ENCODE measurements at places on chromosomes 5 and 9.
A peak's percentile ranks its signal among the peaks of the same experiment; 100 is the strongest.

DNA sequence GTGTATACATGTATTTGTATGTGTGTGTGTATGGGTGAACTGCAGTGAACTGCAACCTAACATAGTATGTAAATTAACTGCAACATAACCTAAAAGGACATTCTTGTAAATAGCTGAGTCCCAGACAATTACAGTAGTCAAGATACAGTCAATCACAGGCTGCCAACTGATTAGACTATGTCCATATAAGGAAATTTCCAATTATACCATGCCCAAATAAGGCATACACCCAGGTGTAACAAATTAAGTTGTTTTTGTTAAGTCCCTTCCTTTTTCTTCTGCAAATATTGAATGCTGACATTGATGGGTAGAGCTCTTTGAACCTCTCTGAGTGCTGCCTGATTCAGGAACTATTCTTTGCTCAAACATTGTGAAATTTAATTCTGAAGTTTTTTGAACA, 594.6 kb upstream of the FAM174A start:
- DNase-seq: no peak

- DNase-seq: peak; percentile 74
Observed at GRCh38 chr5:79857714-79858409, 133.2 kb downstream of the MTX3 start.

GRCh38 chr5:8413975-8414374, 545.0 kb downstream of the MTRR start:
- DNase-seq: no peak

DNA sequence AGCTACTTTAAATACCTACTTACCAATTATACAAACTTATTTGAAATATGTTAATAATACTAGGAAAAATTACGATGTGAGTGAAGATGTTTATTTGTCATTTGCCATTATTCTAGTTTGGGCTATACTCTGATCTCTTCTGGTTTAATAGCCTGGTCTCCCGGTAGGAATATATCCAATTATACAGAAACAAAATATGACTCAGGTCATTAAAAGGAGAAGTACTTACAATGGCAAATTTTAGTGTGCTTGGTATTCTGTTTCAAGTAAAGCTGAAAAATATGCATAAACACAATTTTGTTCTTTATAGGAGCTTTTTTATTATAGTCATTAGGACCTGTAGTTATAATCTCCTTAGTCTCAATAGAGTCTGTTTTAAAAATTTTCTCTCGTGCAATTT, 176.8 kb downstream of the SLCO4C1 start:
- DNase-seq: no peak

DNA sequence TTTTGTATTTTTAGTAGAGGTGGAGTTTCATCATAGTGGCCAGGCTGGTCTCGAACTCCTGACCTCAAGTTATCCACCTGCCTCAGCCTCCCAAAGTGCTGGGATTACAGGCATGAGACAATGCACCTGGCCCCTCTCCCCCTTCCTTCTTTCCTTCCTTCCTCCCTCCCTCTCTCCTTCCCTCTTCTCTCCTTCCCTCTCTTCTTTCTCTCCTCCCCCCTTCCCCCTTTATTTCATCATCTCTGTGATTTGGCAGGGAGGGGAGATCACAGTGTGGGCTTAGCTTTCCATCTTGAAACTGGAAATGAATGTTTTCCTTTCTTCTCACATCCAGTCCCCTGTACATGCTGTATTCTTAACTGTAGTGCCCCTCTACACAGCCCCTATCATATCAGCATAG, 12.7 kb downstream of the RHOBTB3 start:
- no peak for DNase-seq

DNA sequence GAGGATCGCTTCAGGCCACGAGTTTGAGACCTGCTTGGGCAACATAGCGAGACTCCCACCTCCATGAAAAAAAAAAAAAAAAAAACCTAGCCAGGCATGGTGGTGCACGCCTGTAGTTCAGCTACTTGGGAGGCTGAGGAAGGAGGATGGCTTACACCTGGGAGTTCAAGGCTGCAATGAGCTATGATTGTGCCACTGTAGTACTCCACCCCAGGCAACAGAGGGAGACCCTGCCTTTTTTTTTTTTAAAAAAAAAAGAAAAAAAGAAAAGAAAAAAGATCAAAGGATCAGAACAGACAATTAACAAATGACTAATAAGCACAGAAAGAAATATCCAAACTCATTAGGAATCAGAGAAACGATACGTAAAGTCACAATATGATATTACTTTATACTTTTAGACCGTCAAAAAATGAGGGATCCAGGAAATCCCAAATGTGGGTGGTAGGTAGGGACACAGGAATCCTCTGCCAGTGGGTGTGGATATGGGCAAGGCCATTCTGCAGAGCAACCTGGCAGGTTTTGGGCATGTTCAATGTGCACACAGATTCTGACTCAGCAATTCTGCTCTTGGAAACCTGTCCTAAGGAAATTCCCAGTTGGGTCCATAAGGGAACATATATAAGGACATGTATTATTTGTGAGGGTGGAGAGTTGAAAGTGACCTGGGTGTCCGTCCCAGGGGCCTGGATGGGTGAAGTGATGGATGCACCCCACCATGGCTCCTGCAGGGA, 144.7 kb upstream of the TBC1D2 start:
- no peak for DNase-seq

DNA sequence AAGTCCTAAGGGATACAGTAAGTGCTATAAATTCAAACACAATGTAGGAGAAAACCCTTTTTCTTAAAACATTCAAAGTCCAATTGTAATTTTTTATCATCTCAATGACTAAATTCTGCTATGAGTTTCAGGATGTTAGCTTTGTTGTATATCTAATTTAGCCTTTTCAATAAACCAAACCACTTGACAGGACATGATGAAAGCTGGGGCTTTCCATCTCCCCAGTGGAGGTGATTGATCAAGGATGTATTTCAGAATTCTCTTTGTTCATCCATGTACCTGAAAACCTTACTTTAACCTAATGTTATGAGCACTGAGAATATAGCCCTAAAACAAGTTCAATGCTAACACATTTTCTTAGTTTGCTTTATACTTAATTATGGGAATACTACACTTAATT, 639.0 kb upstream of the ITGA1 start:
- DNase-seq: no peak

GRCh38 chr5:154058055-154059038, 19.6 kb downstream of the MFAP3 start:
- DNase-seq: peak; percentile 41

- DNase-seq: peak; percentile 79
Observed at GRCh38 chr5:168679515-168679920, 100.3 kb upstream of the PANK3 start.

GRCh38 chr9:33416996-33417395, 14.6 kb upstream of the AQP7 start:
- no peak for DNase-seq

GRCh38 chr9:34651876-34652601, at the start of gene IL11RA:
Gene IL11RA (plus strand): TSS chr9:34652185. CDS start chr9:34655218, 3,033 bp downstream.
- DNase-seq: peak; percentile 70

DNA sequence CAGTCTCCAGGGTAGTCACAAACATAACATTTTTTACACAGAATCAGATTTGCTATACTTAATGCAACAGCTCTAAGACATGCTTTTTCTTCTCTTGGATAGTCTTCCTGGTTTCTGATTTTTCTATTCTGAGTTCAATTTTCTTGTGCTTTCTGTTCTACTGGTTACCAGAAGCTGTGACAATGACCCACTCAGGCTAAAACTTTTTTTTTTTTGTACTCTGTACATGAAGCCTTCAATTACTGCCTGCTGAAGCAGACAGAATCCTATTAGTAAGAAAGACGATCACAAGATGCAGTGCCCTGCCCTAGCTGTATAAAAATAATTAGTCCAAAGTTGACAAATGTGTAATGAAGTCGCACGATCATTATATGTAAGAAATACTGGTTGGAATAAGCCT, 231.1 kb upstream of the TBCA start:
- no peak for DNase-seq

GRCh38 chr9:113957821-113958341, 81.8 kb downstream of the ZNF618 start:
- DNase-seq: no peak

DNA sequence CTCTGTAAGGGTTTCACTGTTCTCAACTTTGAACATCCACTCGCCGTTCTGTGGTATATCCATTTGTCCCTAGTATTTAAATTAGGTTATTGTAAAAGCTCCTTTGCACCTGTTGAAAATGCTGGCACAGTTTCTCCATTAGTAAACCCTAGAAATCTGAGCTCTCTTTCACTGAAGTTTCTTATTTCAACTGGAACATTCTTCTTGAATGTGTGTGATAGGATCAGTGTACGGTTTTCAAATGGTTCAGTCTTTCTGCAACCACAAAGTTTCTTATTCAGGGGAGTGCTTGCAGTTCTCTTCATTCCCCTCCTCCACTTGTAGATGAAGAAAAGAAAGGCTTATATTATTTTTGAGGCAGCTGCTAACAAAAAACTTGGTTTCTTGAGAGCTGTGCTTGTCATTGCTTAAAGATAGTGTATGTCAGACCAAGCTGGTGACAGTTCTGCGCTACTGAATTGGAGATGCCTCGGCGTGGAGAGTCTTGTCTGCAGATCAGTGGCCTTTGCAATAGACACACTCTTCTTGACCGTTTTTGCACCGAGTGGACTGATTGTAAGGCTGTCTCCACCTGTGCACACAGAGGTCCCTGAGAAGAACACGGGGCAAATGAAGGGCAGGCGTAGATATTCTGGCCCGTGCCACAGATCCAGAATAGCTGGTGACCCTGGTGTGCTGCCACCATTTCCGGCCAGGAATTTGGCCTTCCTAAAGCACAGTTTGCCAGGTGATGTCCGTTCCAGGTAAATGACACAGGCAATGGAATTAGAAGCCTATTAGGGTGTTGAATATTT, 102.2 kb downstream of the TRIO start:
- no peak for DNase-seq

DNA sequence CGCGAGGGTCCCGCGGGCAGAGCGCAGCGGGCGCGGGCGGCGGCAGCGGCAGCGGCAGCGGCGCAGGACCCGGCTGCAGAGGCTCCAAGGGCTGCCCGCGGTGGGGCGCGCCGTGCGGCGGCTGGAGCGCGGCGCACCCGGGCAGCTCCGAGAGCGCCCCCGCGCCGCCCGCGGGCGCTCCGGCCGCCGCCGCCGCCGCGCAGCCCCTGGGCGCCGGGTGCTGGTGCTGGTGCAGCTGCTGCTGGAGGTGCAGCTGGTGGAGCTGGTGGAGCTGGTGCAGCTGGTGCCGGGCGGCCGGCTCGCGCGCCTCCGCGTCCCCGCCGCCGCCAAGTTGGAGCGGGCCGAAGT, 644 bp downstream of the IER5L start:
- no peak for DNase-seq

DNA sequence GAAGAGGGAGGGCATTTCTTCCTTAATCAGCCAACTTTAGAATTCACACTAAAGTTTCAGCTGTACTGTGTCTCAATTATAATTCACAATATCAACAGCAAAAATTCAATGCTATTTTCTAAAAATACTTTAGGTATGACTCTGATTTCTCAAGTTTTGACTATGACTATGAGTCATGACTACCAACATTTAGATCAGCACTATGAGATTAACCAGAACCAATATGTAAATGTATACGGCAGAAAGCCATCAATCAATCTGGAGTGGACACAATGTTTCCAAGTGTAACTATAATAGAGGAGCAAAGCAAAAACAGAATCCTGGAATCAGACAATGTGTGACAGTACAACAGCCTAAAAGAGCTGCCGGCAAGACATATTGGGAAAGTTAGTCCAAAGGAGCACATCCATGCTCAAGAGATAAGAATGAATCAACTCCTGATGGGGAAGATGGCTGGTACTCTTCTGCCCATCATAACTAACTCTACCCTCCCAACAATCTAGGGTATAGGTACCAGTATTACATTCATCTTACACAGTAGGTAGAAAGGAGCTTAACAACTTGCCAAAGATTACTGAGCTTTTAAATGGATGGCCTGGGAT, 294.4 kb downstream of the SEMA5A start:
- no peak for DNase-seq

DNA sequence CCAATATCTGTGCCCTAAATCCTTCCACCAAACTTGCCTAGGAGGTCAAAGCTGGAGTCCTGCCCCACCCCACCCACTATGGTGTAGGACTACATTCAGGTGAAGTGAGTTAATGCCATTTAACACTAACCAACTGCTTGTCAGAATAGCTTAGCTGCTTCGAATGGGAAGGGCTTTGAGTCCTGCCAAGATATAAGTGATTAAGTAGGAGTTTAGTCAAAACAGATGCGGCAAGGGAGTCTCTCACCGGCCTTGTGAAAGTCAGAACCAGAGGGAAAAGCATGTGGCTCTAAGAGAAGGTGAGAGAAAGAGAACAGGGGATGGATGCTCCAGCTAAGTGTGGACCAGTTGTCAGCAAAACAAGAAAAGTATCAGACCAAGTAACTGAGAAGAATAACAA, 132.6 kb downstream of the SPOCK1 start:
- DNase-seq: no peak

GRCh38 chr9:116549786-116550660, 137.1 kb upstream of the TRIM32 start:
- no peak for DNase-seq

DNA sequence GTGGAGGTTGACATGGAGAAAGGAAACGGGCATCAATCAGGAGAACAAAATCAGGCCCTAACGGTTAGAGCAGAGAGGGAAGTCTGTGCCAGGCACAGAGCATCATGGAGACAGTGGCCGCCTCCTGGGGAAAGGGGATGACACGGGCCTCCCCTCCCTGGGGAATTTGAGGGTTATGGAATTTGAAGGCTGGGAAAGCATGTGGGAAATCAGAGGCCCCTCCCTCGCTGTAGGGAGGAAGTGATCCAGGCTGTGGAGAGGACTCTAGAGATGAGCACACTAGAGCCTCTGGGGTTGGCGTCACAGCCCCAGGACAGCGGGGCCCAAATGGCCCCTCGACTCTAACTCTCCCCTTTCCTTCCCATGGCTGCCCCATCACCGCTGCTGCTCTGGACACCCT, 36.7 kb downstream of the PROP1 start:
- no peak for DNase-seq

DNA sequence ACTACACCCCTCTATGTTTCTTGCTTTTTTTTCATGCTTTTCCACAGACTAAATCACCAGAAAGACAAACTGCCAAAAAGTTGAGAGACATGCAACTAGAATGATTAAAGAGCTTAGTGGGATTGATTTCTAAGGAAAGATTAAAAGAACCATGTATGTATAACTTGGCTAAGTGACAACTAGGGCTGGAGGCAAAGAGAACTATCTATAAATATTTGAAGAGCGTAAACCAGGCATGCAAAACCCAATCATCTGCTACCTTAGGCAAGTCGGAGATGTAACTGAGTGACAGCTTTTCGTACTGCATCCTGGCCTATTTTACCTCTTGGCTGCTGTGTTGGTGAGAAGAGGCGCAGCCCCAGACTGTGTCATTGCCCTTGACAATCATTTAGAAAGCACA, 121.0 kb upstream of the TLX3 start:
- DNase-seq: no peak

- DNase-seq: no peak
Observed at GRCh38 chr5:59446356-59446755, 447.2 kb downstream of the PDE4D start.
